ENCODE measurements at places on chromosomes 12 and 14.

DNA sequence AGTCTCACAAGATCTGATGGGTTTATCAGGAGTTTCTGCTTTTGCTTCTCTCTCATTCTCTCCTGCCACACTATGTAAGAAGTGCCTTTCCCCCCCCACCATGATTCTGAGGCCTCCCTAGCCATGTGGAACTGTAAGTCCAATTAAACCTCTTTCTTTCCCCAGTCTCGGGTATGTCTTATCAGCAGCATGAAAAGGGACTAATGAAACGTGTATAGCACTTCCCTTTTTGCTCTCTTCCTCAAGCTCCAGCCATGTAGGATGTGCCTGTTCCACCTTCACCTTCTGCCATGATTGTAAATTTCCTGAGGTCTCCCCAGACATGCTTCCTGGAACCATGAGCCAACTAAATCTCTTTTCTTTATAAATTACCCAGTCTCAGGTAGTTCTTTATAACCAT, 7.0 kb upstream of the CRACR2A start:
- no peak for DNase-seq

DNA sequence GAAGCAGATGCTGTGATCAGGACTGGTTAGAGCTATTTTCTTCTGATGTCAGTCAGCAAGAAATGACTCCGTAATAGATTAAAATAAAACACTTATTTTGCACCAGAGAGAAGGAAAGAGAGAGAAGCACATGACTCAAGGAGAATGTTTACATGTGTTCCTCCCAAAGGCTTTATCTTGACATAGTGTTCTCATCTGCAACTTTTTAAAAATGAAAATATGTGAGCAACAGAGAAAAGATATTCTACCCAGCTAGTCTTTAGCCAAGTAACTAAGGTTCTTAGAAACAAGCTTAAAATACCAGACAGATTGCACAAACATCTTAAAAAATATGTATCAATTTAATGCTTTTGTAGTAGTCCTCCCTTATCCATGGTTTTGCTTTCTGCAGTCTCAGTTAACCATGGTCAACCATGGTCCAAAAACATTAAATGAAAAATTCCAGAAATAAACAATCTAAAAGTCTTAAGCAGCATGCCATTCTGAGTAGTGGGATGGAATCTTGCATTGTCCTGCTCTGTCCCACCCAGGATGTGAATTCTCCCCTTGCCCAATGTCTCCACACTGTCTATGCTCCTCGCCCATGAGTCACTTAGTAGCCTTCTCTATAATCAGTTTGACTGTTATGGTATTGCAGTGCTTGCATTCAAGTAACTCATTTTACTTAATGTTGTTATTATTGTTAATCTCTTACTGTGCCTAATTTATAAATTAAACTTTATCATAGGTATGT, 9.9 kb downstream of the SERPINA10 start:
- DNase-seq, result no peak

GRCh38 chr14:103679351-103679750, 35.9 kb downstream of the XRCC3 start:
- no peak for DNase-seq

DNA sequence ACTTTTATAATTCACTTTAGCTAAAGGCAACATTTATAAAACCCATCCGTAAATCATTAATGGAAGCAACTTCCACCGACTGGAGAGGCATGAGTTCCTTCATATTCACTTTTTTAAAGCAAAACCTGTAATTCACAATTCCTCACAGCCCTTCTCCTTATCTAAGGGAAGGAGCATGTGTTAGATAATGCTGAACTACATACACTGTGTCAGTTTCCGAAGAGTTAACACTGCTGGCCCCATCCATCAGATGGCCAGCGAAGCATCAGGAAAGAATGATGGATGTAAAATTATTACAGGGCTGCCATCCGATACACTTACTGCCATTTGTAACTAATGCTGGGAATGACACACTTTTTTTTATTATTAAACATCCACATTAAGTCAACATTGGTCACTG, 392.8 kb downstream of the SOX5 start:
- no peak for DNase-seq

DNA sequence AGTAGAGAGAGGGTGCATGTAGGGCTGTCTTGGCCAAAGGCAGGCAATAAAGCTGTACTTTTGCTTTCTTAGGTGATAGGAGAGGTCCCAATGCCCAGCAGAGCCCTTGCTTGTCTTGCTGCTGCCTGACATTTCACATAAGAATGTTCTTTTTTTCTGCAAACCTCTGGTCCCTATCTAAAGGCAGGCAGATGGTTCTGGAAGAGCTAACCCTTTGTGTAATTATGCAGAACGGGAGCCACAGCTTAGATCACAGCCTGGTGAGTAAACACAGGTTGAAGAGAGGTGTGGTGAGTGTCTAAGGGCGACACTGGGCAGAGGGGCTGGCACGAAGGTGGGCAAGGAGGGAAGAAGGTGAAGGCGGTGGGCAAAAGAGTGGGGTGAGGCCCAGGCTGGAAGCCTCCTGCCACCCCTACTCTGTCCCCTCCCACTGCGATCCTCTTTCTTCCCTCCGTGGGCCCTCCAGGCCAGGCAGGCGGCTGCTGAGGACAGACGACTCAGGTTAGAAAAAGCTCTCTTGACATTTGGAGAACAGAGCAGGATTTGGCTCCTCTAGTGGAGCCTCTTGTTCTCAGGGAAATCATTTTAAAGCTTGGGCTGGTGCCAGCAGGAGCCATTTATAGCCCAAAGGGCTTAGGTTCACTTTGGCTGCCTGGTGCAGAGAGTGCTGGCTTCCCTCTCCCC, 42.8 kb downstream of the PRMT8 start:
- DNase-seq, result no peak

DNA sequence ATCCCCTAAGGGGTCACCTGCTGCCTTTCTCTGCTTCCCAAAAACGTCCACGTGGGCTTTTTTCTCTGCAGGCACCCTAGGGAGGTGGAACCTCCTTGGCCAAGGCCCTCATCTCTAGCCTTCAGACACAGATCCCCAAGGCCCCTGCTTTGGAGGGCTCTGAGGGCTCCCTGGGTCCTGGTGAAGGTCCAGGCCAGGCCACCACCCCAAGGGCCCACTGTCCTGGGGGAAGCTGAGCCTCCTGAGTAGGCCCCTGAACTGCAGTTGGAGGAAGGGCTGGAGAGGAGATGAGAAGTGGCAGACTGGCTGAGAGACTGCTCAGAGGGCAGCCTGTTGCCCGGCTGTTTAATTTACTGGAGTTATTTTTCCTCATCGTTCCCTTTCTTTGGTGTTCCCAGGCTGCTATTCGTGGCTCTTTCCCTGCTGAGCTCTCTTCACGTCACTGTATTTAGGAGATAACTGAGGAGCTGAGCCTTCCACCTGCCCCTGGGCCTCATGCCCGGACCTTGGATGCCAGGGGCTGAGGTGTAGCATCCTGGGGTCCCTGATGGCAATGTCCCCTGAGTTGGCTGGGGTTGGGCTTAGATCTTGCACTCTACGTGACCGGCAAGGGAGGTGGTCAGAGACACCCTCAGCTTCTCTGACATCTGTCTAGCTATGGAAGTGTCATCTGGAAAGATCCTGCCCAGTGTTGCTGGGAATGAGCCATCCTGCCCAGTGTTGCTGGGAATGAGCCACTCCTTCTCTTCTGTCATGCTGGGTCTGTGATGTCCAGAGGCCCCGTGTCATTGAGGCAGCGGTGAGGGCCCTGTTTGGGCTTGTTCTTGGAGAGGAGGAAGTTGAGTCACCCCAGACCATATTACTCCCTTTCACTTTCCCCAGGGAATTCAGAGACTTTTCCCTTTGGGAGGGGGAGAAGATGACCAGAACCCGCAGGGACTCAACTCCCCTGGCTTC, 139.8 kb downstream of the TSPAN9 start:
- DNase-seq, result no peak

Measured in stimulated activated CD4-positive, alpha-beta T cell treated with anti-CD3 and anti-CD28 coated beads, Interleukin-15, amount 100 ng/mL, for 1 hour (primary cell).